ENCODE measurements at places on chromosomes 3 and 15. TPM values are rescaled to one million over a fixed set of nuclear protein-coding genes. Genes with fewer than 3 reads are reported as not detected.

- H3K4me3 ChIP-seq, result no peak overlapping the region
- no peak overlapping the region for H3K27ac ChIP-seq
- no peak for DNase-seq
- no peaks in the 10 kb centered on the region for H3K4me1 ChIP-seq
- no peaks in the 10 kb centered on the region for H3K36me3 ChIP-seq
Observed at GRCh38 chr3:124413989-124414598, 316.2 kb upstream of the UMPS start.

DNA sequence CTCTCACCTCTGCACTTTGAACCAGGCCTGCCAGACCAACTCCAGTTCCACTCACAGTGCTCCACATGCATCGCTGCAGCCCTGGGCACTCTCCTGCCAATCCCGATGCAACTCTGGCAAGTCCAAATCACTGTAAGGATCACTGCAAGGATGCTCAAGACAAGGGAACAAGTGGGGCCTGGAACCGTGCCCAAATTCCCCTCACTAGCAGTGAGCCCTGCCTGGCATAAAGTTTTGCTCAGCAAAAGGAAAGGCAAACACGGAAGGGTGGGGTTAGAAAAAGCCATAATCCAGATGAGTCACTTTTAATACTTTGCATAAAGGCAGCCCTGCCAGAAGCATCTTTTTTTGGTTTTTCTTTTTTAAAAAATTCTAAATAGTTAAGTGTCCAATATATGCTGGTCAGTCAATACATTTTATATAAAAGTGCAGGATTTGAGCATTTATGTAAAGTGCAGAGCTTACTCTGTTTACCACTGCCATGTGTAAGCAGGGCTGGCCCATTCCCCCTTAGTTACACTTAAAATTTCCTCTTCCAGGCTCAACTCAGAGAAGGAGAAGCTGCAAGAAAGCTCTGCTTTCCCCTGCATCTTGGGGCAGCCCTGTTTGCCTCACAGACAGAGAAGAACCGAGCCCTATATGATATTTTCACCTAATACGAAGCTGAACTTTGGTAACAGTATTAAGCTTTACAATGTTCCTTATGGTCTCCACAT, 102.2 kb downstream of the CD47 start:
- no peaks in the 10 kb centered on the region for H3K27me3 ChIP-seq
- peaks cover 4% of the 10 kb centered on the region for H3K4me1 ChIP-seq
- no peaks in the 10 kb centered on the region for H3K36me3 ChIP-seq
- H3K4me3 ChIP-seq, result no peak overlapping the region
- H3K27ac ChIP-seq, result no peak overlapping the region

GRCh38 chr3:123194552-123194951, 7.2 kb upstream of the SEC22A start:
- no peak for DNase-seq
- no peaks in the 10 kb centered on the region for H3K27me3 ChIP-seq
- H3K36me3 ChIP-seq, result no peaks in the 10 kb centered on the region
- no peaks in the 10 kb centered on the region for H3K4me1 ChIP-seq
- no peak overlapping the region for H3K4me3 ChIP-seq
- H3K27ac ChIP-seq, result no peak overlapping the region

DNA sequence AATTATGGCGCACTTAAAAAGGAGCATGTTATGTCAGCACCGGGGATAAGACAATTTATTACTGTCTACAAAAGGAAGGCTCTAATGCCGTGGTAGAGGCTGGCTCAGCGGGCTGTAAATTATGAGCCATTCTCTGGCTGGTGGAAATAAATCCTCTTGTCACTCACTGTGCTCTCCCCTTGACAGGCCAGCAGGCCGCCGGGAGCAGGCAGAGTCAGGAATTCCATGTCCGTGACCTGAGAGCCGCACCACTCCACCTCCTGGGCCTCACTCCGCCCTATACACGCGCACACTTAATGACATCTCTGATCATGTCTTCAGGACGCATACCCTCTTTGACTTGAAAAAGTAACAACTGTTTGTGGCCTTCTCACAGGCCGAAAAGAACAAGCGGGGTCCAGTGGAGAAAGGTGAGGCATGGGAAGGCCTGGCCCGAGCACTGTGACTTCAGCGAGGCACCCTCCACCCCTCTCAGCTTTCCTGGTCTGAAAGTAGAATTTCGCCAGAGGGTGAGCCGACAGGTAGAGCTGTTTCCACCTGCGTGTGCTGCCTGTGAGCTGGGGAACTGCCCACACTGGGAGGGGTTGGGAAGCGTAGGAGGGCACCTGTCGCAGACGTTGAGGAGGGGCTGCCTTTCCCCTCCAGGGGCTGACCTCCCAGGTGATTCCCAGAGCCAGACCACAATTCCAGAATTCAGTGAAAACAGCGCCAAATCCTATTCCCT, 13.2 kb upstream of the PCSK6 start:
- no peak for DNase-seq
- no peaks in the 10 kb centered on the region for H3K4me1 ChIP-seq
- H3K27ac ChIP-seq, result no peak overlapping the region
- no peaks in the 10 kb centered on the region for H3K36me3 ChIP-seq
- H3K4me3 ChIP-seq, result no peak overlapping the region

DNA sequence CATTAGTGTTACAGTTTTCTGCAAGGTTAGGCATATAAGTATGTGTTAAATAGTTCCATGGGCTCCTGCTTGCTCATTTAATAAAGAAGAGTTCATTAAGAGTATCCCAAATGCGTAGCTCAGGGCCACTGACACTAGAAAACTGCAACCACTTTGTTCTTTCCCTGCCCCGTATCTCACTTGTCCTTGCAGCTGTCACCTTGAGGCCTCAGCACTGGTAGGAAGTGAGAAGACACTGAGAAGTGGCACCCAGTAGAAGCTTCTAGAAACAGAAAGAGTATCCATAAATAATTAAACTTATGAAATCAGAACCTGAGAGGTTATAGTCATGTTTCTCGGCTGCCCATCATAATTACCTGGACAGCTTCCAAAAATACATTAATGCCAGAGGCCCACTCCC, 266.0 kb downstream of the KCNMB2 start:
- no peak overlapping the region for H3K27ac ChIP-seq
- DNase-seq, result no peak
- H3K36me3 ChIP-seq, result no peaks in the 10 kb centered on the region
- no peaks in the 10 kb centered on the region for H3K4me1 ChIP-seq

DNA sequence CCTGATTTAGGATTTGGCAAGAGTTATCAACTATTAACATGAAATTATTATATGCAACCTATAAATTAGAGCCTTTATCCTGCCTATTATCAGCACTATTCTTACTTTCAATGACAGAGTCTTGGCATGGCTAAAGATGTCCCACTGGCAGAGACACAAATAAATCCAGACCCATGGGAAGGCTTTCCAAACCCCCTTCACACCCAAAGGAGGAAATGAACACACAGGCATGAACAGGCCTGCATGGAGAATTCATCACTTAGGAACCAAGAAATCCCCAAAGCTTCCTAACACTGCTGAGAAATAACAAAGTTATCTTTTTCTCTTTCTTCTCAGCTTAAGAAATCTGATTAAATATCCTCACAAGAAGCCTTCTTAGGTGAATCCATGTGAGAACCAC, 213.9 kb downstream of the OCA2 start:
- H3K27me3 ChIP-seq, result no peaks in the 10 kb centered on the region
- no peaks in the 10 kb centered on the region for H3K4me1 ChIP-seq
- no peak overlapping the region for H3K27ac ChIP-seq
- no peak overlapping the region for H3K4me3 ChIP-seq

The TP63 gene
- total RNA-seq, result 0.42 TPM

The ZNF710 gene
- total RNA-seq, result 12.0 TPM

Data from aorta (tissue), 5 donors.